ENCODE measurements at places on chromosomes 4 and X.

DNA sequence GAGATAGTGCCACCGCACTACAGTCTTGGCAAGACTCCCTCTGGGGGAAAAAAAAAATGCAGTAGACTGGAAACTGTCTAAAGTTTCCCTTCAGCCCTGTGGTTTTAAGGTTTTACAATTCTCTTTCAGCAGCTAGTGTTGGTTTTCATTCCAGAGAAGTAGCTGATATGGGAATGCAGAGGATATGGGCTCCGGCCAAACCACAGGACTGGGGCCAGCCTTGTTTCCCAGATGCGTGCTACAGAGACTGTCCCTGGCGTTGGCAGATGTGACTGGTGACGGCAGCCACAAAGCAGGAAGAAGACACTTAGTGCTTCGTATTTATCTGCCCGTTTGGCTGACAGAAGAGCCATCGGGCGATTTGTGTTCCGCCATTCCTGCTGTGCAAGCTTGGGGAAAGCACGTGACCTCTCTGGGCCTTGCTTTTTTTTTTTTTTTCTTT, 43.2 kb downstream of the ZBTB49 start:
- no peak for DNase-seq

- no peak for DNase-seq
Observed at GRCh38 chrX:54817220-54817820, 9.8 kb downstream of the MAGED2 start.

GRCh38 chr4:83320548-83320947, 14.1 kb downstream of the HPSE start:
- no peak for DNase-seq

GRCh38 chr4:79247695-79248394, 78.0 kb downstream of the NAA11 start:
- DNase-seq, result no peak

DNA sequence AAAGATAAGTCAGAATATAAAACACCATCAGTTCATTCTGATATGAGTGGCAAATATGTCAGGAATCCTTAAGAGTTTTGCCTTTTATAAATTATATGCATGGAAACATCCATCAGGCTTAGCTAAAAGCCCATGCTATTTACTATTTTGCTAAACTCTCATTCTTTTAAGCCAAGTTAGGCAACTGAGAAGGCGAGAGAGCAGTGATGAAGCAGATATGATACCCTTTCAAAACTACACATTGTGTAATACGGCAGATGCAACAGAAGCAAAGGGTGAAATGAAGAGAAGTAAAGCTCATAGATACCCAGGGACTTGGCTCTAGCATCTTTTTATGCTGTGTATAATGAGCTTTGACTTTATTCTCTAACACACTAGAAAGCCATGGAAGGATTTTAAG, 95.8 kb downstream of the SLIT2 start:
- no peak for DNase-seq

DNA sequence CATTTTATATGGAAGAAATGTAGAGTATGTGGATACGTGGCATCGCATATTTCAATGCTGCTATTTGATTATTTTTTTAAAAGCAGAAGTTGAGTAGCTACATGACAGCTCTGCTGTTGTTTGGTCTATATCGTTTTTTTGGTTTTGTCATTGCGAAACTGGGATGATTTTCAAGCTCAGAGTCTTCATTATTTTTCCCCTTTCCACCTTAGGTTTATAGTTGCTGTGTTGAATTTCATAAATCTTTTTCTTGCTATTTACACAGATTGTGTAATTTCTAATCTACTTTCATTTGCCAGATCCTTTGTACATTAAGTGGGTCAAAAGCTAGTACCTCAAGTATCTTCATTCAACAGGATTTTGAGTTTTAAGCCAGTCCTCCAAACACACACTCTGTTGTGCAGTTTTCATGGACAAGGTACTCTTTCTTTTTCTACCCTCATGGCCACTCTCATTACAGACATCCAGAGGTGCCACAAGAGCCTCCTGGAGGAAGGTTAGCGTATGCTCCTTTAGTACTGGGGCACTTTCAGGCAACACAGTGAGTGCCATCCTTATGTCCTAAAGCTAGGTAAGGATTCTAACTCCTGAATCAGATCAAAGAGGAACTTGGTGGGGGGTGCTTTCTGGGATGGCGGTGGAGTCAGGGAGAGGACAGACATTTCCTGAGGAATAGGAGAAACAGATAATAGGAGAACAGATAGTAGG, 123.2 kb downstream of the FHIP1A start:
- DNase-seq, result no peak

DNA sequence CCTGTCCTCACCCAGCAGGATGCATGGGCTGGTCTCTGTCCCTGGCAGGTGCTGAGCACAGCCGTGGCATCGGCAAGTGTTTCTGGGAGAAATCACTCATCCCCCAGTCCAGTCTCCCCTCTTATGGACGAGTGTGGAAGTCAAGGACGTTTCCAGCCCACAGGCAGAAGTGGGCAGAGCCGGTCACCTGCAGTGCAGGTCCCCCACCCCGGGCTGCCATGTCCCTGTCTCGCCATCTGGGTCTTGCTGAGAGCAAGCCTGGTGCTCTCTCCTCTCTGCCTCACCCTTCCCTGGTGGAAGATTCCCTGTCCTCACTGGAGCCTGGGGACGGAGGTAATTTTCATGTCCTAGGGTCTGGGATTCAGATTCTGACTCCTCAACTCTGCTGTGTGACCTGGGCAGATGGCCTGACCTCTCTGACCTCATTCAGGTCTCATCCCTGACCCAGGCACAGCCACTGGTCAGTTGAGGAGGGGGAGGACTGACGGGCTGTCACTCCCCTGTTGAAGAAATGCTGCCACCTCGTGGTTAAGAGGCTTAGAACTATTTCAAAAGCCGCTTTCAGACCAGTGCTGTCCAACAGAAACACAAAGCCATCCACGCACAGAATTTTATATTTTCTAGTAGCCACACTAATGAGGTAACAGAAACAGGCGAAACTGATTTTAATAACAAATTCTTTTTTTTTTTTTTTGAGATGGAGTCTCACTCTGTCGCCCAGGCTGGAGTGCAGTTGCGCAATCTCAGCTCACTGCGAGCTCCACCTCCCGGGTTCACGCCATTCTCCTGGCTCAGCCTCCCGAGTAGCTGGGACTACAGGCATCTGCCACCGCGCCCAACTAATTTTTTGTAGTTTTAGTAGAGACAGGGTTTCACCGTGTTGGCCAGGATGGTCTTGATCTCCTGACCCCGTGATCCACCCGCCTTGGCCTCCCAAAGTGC, 1.8 kb downstream of the CPZ start:
- no peak for DNase-seq

GRCh38 chr4:110268352-110268751, 69.9 kb upstream of the ELOVL6 start:
- DNase-seq, result no peak

DNA sequence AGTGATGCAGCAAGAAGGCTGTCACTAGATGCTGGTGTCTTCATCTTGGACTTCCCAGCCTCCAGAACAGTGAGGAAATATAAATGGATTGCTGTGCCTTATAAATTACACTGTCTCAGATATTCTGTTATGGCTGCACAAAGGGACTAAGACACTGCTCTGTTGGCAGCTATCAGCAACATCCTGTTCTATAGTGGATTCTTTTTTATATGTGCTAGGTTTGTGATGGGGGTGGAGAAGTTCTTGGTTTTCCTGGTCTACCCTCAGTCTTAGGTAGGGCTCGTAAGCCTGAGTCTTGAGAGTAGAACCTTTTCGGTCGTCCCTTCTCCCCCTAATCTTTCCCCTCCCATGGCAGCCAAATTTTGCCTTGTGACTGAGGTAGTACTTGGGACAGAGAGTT, 17.3 kb downstream of the STIM2 start:
- DNase-seq, result no peak

DNA sequence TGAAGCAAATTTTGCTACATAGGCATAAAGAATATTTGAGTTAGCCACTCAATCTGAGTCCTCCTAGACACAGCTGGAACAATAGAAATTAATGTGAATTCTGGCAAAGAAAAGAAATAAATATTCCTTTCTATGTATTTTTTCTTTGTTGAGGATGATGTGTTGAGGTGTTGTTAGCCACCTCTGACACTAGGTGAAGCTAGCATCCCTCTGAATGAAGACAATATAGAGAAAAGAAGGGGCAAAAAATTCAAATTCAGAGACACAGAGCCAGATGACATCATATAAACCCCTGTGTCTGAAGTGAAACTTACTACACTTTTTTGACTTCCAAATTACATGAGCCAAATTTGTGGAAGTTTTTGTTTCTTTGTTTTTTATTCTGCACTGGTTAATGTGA, 34.6 kb upstream of the TMPRSS11D start:
- DNase-seq, result no peak

- no peak for DNase-seq
Observed at GRCh38 chr4:105184316-105184980, 37.8 kb downstream of the TET2 start.

DNA sequence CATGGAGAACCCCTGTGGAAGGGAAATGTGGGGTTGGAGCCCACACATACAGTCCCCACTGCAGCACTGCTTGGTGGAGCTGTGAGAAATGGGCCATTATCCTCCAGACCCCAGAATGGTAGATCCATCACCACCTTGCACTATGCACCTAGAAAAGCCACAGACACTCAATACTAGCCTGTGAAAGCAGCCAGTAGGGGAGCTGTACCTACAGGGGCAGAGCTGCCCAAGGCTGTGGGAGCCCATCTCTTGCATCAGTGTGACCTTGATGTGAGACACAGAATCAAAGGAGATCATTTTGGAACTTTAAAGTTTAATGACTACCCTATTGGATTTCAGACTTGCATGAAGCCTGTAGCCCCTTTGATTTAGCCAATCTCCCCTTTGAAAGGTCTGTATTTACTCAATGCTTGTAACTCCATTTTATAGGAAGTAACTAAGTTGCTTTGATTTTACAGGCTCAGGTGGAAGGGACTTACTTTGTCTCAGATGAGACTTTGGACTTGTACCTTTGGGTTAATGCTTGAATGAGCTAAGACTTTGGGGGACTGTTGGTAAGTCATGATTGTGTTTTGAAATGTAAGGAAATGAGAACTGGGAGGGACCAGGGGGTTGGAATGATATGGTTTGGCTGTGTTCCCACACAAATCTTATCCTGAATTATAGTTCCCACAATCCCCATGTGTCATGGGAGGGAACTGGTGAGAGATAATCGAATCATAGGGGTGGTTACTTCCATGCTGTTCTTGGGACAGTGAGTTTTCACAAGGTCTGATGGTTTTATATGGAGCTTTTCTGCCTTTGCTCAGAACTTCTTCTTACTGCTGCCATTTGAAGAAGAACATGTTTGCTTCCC, 352.6 kb downstream of the INPP4B start:
- no peak for DNase-seq

- DNase-seq, result no peak
Observed at GRCh38 chrX:31500921-31501320, 429.1 kb upstream of the FTHL17 start.

GRCh38 chr4:30744957-30745640, 24.9 kb downstream of the PCDH7 start:
- DNase-seq, result no peak

- DNase-seq, result no peak
Observed at GRCh38 chr4:128162434-128162833, 101.3 kb downstream of the LARP1B start.

DNA sequence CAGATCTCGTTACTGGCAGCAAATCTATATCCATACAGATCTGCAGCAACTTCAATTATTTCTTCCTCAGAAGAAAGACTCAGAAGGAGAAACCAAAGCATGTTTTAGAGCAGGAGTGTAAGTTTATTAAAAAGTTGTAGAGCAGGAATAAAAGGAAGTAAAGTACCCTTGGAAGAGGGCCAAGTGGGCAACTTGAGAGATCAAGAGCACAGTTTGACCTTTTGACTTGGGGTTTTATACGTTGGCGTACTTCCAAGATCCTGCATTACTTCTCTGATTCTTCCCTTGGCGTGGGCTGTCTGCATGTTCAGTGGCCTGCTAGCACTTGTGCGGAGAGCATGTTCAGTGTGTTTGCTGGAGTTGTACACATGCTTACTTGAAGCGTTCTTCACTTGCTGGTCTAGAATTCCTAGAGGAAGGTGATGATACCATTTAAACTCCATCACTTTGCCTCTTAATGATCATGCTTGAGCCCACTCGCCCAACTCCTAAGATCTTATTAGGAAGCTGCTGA, 1114.7 kb upstream of the PABPC4L start:
- DNase-seq, result no peak

DNA sequence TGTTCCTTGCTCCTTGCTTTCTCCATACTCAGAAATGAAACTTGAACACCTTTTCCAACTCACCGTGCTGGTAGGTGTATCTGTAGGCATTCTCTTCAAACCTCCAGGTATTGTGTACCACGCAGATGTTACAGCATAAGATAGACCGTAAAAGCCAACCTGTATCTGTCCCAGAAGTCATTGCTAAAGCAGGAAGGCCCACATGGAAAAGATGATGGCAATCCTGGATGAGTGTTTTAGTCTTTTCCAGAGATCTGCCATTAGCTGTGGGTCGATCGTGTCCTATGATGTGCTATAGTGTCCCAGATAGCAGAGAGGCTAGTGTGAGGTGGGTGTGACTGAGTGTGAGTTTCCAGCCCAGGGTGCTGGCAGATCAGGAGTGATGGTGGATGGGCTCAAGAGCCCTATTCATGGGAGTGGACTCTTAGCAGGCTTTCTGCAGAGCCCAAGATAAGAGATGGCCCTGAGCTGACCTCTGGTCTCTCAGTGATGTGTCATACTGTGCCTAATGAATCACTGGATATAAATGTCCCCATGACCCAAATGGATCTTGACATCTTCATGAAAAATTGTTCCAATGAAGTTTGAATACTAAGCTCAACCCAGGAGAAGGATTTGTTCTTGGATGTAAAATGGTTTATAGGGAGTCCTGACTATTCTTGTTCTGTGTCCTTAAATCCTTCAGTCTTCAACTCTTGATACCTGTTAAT, 69.1 kb upstream of the WDR1 start:
- no peak for DNase-seq

DNA sequence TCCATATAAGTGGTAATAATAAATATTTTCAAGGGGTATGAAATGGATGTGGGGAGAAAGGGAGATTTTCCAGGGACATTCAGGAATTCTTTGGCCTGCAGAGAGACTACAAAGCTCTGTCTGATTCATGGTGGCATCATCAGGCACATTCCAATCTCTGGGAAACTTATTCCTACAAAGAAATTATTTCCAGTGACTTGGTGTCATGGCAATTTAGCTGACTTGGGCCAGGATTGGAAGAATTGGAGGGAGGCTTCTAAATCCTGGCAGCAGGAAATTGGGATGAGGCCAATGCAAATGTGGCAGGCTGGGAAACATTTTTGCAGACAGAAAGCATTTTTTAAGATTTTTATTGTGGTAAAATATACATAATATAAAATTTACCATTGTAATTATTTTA, 204.6 kb downstream of the RTL9 start:
- DNase-seq, result no peak

GRCh38 chr4:2686379-2687265, 69.5 kb downstream of the TNIP2 start:
- no peak for DNase-seq

DNA sequence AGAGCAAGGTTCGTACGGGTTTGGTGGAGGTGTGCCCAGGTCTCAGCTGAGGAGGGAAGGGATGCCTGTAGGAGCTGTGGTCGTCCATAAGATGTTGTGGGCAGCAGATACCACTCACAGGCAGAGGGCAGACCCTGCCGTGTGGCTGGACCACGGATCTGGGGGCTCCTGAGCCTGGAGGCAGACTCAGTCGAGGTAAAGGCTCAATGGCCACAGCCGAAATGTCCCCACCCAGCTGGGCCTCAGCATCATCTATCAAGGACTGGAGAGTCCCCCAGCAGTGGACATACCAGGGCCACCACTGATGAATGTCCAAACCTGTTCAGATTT, 98.5 kb downstream of the DHRSX start:
- no peak for DNase-seq
